ENCODE measurements at places on chromosomes 16 and 17.
A peak's percentile ranks its signal among the peaks of the same experiment; 100 is the strongest.

GRCh38 chr16:79390481-79391051 lies 210.0 kb downstream of the MAF start:
- DNase-seq: no peak

- no peak for DNase-seq
These were observed 34.2 kb upstream of the ABCA5 start for GRCh38 chr17:69361156-69361555.

DNA sequence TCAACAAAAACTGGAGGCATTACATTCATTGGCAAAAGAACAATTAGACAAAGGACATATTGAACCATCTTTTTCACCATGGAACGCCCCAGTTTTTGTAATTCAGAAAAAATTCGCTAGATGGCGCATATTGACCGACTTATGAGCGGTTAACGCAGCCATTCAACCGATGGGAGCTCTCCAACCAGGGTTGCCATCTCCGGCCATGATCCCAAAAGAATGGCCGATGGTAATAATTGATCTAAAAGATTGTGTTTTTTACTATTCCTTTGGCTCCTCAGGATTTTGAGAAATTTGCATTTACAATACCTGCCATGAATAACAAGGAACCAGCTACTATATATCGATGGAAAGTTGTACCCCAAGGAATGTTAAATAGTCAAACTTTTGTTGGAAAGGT lies 21.4 kb downstream of the ALOX15B start:
- DNase-seq: peak; percentile 71

DNA sequence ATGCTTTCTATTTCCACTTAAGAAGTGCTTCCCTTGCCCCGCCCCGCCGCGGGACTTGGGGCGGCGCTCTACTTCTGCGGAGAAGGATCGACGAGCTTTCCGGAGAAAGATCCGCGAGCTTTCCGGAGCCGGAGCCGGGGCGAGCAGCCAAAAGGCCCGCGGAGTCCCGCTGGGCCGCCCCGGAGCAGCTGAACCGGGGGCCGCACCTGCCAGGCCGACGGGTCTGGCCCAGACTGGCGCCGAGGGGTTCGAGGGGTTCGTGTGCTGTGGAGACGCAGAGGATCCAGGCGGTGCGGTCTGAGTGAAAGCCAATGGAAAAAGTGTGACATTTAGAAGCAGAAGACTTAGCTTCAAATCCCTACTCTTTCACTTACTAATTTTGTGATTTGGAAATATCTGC lies 50.8 kb downstream of the TBC1D26 start:
- DNase-seq: no peak

GRCh38 chr16:72743011-72743761 lies 304.7 kb downstream of the ZFHX3 start:
- no peak for DNase-seq

- no peak for DNase-seq
These were observed 31.8 kb downstream of the CCL4 start for GRCh38 chr17:36135465-36135864.

GRCh38 chr17:50055055-50055425 lies 870 bp upstream of the ITGA3 start:
- no peak for DNase-seq

DNA sequence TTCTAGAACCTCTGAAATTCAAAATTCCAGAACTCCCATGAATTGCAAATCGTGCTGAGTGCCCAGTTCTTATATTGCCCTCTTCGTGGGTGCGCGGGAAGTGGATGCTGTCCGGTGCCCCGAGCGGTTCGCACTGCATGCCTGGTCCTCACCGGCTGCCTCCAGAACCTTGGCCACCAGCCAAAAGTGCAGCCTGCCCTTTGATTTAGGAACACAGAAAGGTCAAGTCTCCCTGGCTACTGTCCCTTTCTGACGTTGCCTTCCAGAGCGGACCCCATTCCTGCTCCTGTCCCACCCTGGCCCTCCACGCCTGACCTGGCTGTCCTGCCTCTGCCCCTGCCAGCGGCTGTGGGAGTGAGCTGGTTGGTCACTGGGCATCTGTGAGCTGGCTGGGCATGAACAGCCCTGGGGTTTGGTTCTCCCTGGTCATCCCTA lies 9.7 kb downstream of the NEUROD2 start:
- DNase-seq: no peak
